ENCODE measurements at places on chromosomes 6 and 20. TPM values are rescaled to one million over a fixed set of nuclear protein-coding genes. Genes with fewer than 3 reads are reported as not detected.

DNA sequence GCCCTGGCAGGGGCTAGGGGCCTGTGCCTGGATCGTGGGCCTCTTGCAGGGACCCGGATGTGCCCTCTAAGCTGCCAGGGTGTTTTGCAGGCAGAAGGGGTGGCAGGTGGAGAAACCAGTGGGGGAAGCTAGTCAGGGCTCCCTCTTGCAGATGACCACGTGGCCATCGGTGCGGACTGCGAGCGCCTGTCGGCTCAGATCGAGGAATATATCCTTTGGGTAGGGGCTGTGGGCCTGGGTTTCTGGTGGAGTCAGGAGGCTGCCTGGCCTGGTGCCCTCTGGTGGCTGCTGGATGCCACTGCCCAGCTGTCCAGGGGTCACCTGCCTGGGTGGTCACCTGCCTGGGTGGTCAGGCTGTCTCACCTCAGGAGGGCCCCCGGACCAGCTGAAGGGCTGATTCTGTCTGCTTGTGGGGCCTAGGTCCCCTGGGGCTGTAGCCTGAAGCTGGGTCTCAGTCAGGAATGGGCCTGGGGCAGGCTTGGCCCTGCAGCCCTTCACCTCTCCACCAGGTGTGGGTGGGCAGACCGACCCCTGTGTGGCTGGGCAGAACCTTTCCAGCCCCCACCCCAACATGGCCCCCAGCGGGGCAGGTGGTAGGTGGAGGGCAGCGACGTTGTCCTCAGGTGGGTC is 6.7 kb downstream of the TCEA2 start:
- no peaks in the 10 kb centered on the region for H3K36me3 ChIP-seq
- H3K27me3 ChIP-seq: no peaks in the 10 kb centered on the region
- peak; percentile 48 for DNase-seq
- H3K27ac ChIP-seq: no peak overlapping the region
- peaks cover 18% of the 10 kb centered on the region for H3K4me1 ChIP-seq

DNA sequence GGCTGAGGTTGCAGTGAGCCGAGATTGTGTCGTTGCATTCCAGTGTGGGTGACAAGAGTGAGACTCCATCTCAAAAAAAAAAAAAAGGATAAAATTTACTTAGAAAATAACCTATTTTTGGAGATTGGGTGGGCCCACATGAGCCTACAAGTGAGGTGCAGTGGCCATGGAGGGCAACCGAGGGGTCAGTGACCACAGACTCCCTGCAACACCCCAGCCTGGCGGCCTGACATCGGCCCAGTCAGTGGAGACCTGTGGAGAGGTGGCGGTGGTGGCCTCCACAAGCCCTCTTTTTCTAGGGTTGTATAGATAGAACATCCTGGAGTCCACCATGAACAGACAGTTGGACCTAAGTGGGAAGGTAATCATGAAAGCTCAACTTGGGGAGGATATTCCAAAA is 52.7 kb downstream of the BTBD9 start:
- H3K36me3 ChIP-seq: no peaks in the 10 kb centered on the region
- no peaks in the 10 kb centered on the region for H3K27me3 ChIP-seq
- no peak overlapping the region for H3K27ac ChIP-seq
- no peak overlapping the region for H3K4me3 ChIP-seq
- peaks cover 21% of the 10 kb centered on the region for H3K4me1 ChIP-seq

GRCh38 chr6:145848541-145848940 is 33.9 kb upstream of the FBXO30 start:
- no peak overlapping the region for H3K27ac ChIP-seq
- no peaks in the 10 kb centered on the region for H3K36me3 ChIP-seq
- H3K4me3 ChIP-seq: no peak overlapping the region
- no peaks in the 10 kb centered on the region for H3K4me1 ChIP-seq

- no peak overlapping the region for H3K27ac ChIP-seq
- H3K36me3 ChIP-seq: no peaks in the 10 kb centered on the region
- no peak overlapping the region for H3K4me3 ChIP-seq
Observed at GRCh38 chr6:150198532-150198931, 55.7 kb downstream of the PPP1R14C start.

ANGPT4 gene
- total RNA-seq: not detected

TMEM217 gene
- total RNA-seq: 2.4 TPM

- H3K4me1 ChIP-seq: no peaks in the 10 kb centered on the region
- DNase-seq: no peak
- no peak overlapping the region for H3K27ac ChIP-seq
- peaks cover 24% of the 10 kb centered on the region for H3K27me3 ChIP-seq
Observed at GRCh38 chr6:167127785-167128531, 5.1 kb downstream of the CCR6 start.

DNA sequence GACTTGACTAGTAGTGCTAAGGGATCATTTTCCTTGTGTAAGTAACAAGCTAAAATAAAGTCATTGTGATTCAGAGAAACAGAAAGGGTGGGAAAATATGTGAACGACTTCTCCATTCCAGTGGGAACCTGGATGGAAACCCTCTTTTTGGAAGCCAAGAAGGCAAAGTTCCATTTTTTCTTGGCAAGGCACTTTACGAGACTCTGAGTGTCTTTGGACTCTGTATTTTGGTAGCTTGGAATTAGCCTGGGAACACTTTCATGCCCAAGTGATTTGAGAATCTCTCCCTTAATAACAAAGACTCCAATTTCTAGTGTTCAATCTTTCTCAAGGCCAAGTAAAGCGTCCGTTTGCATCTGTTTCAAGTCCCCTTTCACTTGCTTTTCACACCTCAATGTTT is 100.5 kb upstream of the SASH1 start:
- H3K36me3 ChIP-seq: no peaks in the 10 kb centered on the region
- no peak for DNase-seq
- H3K4me3 ChIP-seq: no peak overlapping the region
- H3K27me3 ChIP-seq: no peaks in the 10 kb centered on the region

C6orf89 gene
- total RNA-seq: 23.2 TPM

DNA sequence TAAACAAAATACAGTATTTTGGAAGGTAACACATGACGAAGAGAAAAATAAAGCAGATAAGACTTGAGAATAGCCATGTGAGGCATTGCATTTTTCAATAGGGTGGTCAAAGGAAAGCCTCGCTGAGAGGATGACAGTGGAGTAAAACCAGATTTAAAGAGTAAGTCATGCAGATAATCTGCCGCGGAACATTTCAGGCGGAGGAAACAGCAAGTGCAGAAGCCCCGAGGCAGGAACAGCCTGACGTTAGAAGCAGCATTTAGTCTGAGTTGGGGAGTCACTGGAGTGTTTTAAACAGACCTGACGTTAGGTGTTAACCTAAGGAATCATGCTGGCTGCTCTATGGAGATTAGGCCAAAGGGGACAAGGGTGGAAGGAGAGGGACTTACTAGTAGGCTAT is 65.0 kb upstream of the VSTM2L start:
- 0 out of 2 replicates have a peak, but pooled peaks cover 8% of the 10 kb centered on the region for H3K4me1 ChIP-seq
- peaks cover 13% of the 10 kb centered on the region for H3K36me3 ChIP-seq
- DNase-seq: no peak
- H3K27me3 ChIP-seq: no peaks in the 10 kb centered on the region

GRCh38 chr6:72704979-72705378 is 83.1 kb downstream of the KCNQ5 start:
- no peak overlapping the region for H3K27ac ChIP-seq
- H3K27me3 ChIP-seq: no peaks in the 10 kb centered on the region
- peak; percentile 8 for DNase-seq
- no peak overlapping the region for H3K4me3 ChIP-seq
- H3K4me1 ChIP-seq: no peaks in the 10 kb centered on the region

DNA sequence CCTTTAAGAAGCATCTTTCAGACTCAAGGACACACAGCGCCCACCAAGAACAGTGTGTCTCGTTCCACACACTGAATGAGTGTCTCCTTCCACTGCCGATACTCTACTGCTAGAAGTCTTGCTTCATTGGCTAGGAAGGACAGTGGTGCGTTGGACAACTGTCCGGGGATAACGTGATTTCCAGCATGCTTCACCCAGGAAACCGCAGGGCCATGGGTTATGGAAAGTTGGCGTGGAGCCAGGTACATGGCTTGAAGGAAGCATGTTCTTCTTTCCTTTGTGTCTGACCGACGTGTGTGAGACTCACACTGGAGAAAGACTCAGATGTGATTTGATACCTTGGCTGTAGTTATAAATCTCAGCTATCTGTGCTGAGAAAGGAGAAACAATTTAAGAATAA is 73.2 kb downstream of the SMOC2 start:
- no peak overlapping the region for H3K27ac ChIP-seq
- H3K4me1 ChIP-seq: no peaks in the 10 kb centered on the region
- peaks cover 19% of the 10 kb centered on the region for H3K27me3 ChIP-seq
- no peak overlapping the region for H3K4me3 ChIP-seq
- no peak for DNase-seq
- no peaks in the 10 kb centered on the region for H3K36me3 ChIP-seq

TNXB gene
- total RNA-seq: 3.3 TPM

GSTA2 gene
- total RNA-seq: not detected

DNA sequence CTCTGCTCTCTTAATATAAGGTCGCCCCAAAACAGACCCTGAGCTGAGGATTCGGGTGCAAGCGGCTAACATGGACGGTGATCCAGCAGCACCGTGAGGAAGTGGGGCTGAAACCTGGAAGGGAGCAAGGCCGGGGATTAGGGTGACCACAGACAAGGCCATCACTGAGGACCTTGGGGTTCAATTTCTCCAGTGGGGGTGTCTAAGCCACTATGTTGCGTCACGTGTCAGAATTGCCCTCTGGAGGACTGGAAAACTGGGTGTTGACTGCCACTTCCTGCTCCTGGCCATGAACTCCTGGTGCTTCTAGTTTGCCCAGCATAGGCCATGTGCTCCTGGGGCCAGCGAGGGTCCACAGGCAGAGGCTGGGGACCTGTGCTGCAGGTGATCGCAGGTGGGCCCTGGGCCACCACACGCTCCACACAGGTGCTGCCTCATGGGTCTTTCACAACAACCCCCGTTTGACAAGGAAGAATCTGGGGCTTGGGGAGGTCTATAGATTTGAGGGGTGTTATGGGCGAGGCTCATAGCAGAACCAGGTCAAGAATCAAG is 101.9 kb downstream of the CDH26 start:
- H3K27ac ChIP-seq: no peak overlapping the region
- DNase-seq: no peak
- H3K4me3 ChIP-seq: no peak overlapping the region
- peaks cover 24% of the 10 kb centered on the region for H3K27me3 ChIP-seq

FAXC gene
- total RNA-seq: 3.9 TPM

- no peak overlapping the region for H3K4me3 ChIP-seq
- no peaks in the 10 kb centered on the region for H3K27me3 ChIP-seq
- H3K27ac ChIP-seq: no peak overlapping the region
- H3K36me3 ChIP-seq: no peaks in the 10 kb centered on the region
- DNase-seq: no peak
Observed at GRCh38 chr6:86070151-86070550, 427.5 kb upstream of the SYNCRIP start.

SLC32A1 gene
- not detected for total RNA-seq

SPTLC3 gene
- total RNA-seq: 16.3 TPM

DNA sequence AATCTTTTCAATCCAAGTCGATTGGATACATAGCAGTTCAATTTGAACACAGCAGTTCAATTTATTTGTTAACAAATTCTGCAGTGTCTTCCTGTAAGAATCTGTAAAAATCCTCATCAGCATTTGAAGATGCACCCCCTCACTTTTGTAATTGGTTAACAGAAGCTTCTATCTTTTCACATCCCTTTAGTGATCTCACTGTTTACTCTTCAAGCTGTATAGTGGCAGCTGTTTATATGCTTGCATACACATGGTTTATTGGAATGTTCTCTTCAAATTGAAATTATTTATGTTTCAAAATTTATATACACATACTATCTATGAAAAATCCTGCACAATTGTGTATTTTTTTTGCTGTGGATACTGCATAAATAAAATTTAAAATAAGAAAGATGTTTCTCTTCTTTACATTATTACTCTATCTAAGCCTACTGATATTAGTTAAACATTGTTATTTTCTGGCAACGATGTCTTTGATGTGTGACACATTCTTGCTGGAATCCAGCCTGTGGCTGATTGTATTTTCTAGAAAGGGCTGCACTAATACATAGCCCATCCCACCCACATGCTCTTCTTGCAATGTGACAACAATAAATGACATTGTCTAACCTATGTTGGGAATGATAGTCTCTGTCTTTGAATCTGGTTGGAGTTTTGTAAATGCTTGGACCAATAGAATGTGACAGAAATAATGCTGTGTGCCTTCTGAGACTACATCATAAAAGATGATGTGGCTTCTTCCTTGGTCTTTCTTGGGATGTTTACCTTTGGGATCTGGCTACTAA is 573.0 kb downstream of the CD109 start:
- no peaks in the 10 kb centered on the region for H3K36me3 ChIP-seq
- no peak overlapping the region for H3K27ac ChIP-seq
- DNase-seq: peak; percentile 22
- H3K27me3 ChIP-seq: no peaks in the 10 kb centered on the region

- H3K27me3 ChIP-seq: peaks cover 36% of the 10 kb centered on the region
- H3K4me1 ChIP-seq: peaks cover 17% of the 10 kb centered on the region
- H3K27ac ChIP-seq: no peak overlapping the region
- peak; percentile 35 for DNase-seq
- peak overlapping the region; percentile 64 for H3K4me3 ChIP-seq
Observed at GRCh38 chr6:30480536-30481156, 8.7 kb upstream of the HLA-E start.

DNA sequence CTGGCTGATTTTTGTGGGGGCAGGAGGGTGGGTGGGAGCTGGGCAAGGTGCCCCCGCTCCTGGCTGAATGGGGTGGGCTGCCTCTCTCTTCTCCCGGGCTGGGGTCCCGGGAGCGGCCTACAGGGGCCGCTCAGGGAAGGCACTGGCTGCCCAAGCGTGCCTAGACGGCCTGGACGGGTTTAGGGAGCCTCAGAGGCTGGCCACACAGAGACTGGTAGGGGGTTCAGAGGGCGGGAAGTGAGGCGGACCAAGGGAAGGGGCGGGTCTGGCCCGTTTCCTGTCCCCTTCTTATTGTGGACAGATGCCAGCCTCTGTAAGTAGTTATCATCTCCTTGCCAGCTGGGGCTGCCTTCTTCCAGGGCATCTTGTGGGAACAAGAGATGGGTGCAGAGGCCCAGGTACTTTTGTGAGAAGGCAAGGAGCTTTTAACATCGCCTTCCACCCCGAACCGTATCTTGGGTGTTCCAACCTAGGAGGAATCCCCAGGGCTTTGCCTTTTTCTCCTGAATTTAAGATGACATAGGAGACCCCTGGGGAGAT is 437 bp downstream of the CD40 start:
- no peak for DNase-seq
- peak overlapping the region; percentile 38 for H3K4me3 ChIP-seq
- H3K27me3 ChIP-seq: peaks cover 9% of the 10 kb centered on the region
- H3K4me1 ChIP-seq: peaks cover 23% of the 10 kb centered on the region
- H3K27ac ChIP-seq: no peak overlapping the region

ELOVL5 gene
- total RNA-seq: 57.2 TPM

- H3K27ac ChIP-seq: no peak overlapping the region
- DNase-seq: peak; percentile 19
- H3K4me3 ChIP-seq: no peak overlapping the region
- no peaks in the 10 kb centered on the region for H3K27me3 ChIP-seq
Observed at GRCh38 chr6:107237992-107238660, 122.8 kb upstream of the BEND3 start.

MICB gene
- 25.6 TPM for total RNA-seq

DNA sequence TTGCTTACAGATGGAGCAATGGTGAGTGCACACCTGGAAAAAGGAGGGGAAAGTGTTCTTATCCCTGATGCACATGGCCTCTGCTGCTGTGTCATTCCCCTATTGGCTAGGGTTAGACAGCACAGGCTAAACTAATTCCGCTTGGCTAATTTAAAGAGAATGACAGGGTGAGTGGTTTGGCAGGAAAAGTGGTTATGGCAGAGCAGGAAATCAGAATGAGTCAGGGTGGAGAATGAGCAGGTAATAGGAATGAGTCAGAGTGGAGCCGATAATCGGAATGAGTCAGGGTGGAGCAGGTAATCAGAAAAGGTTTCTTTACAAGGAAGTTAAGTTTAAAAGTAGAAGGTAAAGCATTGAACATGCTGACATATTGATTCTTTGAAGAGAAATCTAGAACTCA is 355.5 kb upstream of the HTR1E start:
- H3K27me3 ChIP-seq: no peaks in the 10 kb centered on the region
- peak overlapping the region; percentile 68 for H3K27ac ChIP-seq
- H3K4me3 ChIP-seq: no peak overlapping the region
- no peaks in the 10 kb centered on the region for H3K36me3 ChIP-seq

ANKEF1 gene
- 11.6 TPM for total RNA-seq

FLRT3 gene
- total RNA-seq: 2.6 TPM

All from PC-3 (cell line).